ENCODE measurements at places on chromosomes 16 and 17. TPM values are rescaled to one million over a fixed set of nuclear protein-coding genes. Genes with fewer than 3 reads are reported as not detected.

- DNase-seq = no peak
Measured at GRCh38 chr17:50213026-50214022, 11.9 kb upstream of the COL1A1 start.

KRTAP1-5 gene
- not detected for polyA plus RNA-seq

DNA sequence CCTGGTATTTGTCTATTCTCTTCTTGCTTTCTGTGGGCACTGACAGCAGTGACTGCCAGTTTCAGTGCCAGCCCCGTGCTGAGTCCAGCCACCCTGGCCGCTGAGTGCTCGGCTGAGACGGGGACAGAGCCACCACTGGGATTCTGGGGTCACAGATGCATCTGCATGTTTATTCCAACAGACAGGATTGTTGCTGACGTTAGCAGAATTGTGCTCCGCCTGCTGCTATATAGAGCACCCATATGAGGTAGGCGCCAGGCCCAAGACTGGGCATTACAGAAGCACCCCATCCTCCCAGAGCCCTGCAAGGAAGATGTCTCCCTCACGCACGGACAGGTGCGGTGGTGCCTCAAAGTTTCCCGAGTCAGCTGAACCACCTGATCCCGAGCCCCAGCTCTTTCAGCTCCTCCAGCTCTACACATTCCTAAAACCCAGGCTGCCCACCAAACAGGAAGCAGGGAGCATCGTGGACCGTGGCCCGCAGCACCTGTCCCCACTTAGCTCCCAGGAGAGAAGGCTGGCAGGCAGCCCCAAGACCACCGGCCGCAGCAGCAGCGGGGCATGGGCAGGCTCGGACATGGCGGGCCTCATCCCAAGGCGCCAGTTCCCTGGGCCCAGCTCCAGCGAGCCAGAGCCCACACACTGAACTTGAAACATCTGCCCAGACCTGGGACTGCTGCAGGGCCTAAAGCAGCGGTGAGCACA is 44.9 kb upstream of the RASD1 start:
- no peak for DNase-seq

PRAC2 gene
- not detected for polyA plus RNA-seq

- no peak for DNase-seq
Measured at GRCh38 chr17:59425085-59425931, 93.9 kb downstream of the YPEL2 start.

GRCh38 chr17:19383681-19384470 is 3.1 kb downstream of the MFAP4 start:
- no peak for DNase-seq

GRCh38 chr17:82752371-82753200 is 721 bp downstream of the TBCD start:
- no peak for DNase-seq

DNA sequence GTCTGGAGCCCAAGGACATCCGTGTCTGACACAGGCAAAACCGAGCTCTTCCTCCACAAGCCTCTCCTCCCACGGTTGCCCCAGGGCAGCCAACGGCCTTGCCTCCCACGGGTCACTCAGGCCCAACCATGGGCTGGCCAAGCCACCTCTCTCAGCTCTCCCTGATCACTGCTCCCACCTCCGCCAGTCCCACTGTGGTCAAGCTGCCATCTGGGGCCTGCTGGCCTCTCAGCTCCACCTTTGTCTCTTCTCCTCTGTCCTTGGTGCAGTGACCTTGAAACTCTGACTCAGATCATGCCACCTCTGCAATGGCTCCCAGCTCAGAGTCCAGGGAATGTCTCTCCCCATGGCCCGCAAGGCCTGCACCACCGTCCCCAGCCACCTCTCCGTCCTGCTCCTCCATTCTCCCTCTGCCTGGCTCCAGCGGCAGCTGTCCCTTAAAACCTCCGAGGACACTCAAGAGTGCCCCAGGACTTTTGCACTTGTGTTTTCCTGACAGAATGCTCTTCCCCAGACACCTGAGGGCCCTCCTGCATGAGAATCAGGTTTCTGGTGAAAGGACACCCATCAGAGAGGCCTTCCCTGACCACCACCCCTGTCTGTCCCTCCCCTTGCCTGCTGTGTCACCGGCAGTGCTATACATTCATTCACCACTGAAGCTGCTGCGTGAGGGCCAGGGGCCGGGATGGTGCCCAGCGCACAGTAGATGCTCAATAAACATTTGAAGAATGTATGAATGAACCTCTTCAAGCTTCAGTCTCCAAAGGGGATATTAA is 19.3 kb downstream of the PEMT start:
- no peak for DNase-seq

GRCh38 chr16:30354423-30355143 is 525 bp downstream of the CD2BP2 start:
- no peak for DNase-seq

GRCh38 chr16:49755313-49755620 is 100.6 kb downstream of the ZNF423 start:
- DNase-seq = no peak

GCGR gene
- 0.26 TPM for polyA plus RNA-seq

FZD2 gene
- 25.4 TPM for polyA plus RNA-seq

DNA sequence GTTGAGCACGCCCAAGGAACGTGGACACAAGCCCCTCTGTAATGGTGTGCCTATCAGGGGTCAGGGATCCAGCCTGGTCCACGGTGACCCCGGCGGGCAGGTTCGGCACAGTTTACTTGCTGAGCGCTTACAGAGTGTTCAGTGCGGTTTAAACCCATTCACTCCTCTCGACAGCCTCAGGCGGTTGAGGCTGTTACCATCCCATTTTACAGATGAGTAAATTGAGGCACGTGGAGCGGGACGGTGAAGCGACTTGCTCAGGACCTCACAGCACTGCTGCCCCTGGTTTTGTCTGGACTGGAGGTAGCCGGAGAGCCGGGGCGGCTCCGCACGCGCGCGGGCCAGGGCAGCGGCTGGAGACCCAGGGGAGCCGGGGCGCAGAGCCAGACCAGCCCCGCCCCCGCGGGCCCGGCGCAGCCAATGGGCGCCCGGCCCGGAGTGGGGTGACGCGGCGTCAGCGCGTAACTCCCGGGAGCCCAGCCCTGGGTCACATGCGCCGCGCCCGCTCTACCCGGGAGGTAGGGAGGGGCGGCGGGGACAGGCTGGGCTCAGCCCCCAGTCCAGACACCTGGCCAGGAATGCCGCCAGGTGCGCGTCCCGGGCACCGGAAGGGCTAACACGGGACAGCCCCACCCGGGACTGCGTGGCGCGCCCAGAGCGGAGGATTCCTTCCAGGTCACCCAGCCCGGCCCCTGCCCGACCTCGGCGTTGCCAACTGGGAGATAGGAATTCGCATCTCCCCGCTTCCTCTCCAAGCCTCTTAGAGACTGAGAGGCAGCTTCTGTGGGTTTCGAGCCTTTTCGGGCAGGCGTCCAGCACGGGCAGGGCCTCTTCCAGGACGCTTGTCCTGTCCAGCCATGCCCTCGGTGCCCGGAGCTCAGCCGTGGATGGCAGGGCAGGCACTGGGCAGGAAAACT is 3.3 kb upstream of the SREBF1 start:
- DNase-seq = peak; percentile 89

- DNase-seq = no peak
Measured at GRCh38 chr16:1413684-1414531, 596 bp downstream of the UNKL start.
